ENCODE measurements at places on chromosomes 6 and 20.
A peak's percentile ranks its signal among the peaks of the same experiment; 100 is the strongest.

- DNase-seq = peak; percentile 56
Measured at GRCh38 chr6:72624557-72625160, 2.8 kb downstream of the KCNQ5 start.

GRCh38 chr6:158644231-158645063 lies at the start of gene DYNLT1:
Gene DYNLT1 (minus strand): TSS chr6:158644743. CDS start chr6:158644708, 35 bp downstream.
- DNase-seq = peak; percentile 99

DNA sequence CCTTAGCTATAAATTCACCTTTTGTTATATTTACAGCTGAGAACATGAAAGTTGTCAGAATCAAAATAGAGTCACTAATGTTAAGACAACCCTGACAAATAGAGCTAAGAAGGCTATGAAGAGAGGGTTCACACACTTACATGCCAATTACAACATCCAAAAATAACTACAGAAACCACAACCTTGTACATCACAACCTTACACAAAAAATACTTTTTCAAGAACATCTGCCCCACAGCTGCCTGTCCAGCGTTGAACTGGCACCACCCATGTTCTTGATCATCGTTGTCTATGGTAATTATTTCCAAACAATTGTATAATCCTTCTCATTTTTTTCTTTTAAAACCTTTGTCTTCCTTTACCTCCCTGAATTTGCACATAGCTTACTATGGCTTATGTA lies 231.2 kb upstream of the FKBP1C start:
- no peak for DNase-seq

DNA sequence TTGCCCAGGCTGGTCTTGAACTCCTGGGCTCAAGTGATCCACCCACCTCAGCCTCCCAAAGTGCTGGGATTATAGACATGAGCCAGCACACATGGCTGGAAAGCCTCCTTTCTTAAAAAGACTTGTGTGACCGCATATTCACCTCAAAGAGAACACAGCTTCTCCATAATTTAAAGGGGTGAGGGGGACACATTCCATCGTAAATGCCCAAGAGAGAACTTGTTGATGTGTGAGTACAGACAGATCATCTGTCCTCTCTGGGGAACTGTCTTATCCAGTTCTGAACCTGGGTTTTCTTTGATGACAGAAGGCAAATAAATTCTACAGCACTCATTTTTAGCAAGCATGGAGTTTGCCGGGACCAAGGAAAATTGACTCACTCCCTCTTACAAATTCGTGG lies 47.2 kb downstream of the NFATC2 start:
- DNase-seq = no peak

- DNase-seq = no peak
Measured at GRCh38 chr6:40714576-40715564, 127.7 kb upstream of the LRFN2 start.

GRCh38 chr6:147310521-147310920 lies 106.3 kb downstream of the STXBP5 start:
- DNase-seq = no peak

- DNase-seq = no peak
Measured at GRCh38 chr20:17843246-17844132, 125.1 kb downstream of the SNX5 start.
